T-helper 9 cell (primary cell): ENCODE measurements at places on chromosomes 7 and 10.

DNA sequence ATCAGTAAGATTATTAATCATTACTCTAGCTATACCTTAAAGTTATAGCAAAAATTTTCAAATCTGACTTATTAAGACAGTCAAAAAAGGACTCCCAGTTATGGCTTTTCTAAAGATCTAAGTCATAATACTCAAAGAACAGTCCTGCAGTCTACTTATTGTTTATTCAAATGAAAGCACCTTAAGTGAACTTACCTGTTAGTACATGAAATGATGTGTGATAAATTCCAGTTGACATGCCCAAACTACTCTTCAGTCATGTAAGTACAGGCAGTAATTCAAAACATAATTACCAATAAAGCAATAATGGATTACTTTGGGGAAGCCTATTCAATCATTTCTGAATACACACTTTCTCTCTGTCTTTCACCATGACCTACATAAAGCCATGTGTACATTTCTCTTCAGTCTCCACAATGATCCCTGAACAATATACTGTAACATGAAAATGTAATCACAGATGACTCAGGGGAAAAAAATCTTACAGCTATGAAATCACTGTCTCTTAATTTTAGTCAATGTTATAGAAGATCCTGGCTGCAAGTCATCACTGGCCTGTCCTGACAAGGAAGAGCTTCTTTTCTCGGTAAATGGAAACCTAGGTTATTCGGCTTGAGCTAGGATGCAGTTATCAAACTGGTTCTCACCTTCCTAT is 420.7 kb upstream of the LRRTM3 start:
- DNase-seq, result no peak

DNA sequence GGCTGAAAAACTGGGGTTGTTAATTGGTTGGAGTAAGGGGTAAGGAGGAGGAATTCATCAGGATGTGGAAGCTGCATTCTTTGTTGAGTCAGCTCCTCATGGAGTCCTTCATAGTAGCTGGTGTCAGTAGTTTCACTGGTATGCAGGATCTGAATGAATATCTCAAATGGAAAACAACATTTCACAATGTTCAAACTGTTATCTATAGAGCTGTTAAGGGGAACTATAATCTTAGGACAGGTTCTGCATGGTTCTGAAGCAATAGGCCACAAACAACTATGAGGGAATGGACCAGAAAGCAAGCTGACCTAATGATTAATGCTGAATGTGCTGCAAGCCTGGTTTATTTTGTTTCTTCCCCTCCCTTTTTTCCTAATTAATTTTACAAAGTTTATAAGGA is 225.8 kb downstream of the IPMK start:
- DNase-seq, result no peak

DNA sequence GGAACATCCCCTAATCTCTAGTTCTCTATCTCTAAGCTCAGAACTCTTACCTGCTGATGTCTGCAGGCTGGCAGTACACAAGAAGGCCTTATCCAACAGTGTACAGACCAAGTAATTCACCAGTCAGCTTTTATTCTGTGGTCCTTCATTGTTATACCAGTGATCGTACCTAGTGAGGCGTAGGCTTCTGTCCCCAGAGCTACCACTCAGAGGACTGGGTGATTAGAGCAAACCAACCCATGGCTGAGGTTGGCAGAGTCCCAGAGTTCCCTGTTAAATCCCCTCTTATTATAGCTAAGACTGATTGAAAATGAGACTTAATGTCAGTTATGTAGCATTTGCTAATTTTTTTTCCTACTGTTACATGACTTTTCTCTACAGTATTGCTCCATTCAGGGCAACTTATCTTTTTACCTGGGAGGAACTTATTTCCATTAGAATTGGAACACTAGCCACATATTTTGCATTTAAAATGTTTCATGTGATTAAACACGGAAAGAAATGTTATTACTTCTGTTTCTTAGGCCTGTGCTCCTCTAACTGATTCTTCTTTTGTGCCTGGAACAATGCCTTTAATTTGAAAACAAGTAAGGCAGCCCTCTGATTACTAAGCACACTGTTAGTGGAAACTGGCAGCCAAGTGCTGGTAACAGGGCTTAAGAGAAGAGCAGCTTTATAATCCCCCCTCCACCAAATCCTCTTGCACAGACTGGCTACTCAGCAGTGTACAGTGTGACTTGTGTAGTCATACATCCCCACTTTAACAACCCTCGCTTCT is 127.2 kb downstream of the LRRC4 start:
- DNase-seq, result no peak

- no peak for DNase-seq
These were observed 518.0 kb downstream of the REEP3 start for GRCh38 chr10:64039198-64039597.

GRCh38 chr7:96273716-96274115 is 48.2 kb downstream of the SLC25A13 start:
- no peak for DNase-seq
